Common myeloid progenitor, CD34-positive (primary cell): ENCODE measurements at places on chromosomes 1 and 21.

- no peaks in the 10 kb centered on the region for H3K36me3 ChIP-seq
- H3K4me3 ChIP-seq: no peak overlapping the region
- no peaks in the 10 kb centered on the region for H3K27me3 ChIP-seq
- DNase-seq: no peak
- H3K4me1 ChIP-seq: no peaks in the 10 kb centered on the region
- H3K27ac ChIP-seq: no peak overlapping the region
Observed at GRCh38 chr21:37532868-37533780, 166.6 kb downstream of the DYRK1A start.

- no peaks in the 10 kb centered on the region for H3K36me3 ChIP-seq
- H3K27me3 ChIP-seq: no peaks in the 10 kb centered on the region
- DNase-seq: no peak
- no peak overlapping the region for H3K4me3 ChIP-seq
- H3K4me1 ChIP-seq: no peaks in the 10 kb centered on the region
Observed at GRCh38 chr1:194104247-194104844, 917.9 kb upstream of the B3GALT2 start.

DNA sequence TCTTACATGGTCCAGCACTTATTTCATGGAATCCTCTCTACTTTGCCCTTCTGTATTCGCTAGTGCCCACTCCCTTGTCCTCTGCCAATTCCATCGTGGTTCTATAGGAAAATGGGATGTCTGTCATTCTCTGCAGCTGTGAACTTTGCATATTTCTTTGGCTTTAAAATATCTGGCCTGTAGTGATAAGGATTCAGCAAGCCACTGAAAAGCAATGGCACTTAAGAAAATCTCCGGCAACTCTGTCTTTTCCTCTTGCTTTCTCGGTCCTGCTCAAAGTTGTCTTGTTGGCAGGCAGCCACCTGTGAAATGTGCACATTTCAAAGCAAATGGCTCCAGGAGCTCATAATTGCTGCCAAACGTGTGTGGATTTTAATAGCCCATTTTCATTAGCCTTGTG, 91.8 kb downstream of the CHD1L start:
- DNase-seq: no peak
- no peak overlapping the region for H3K27ac ChIP-seq
- H3K27me3 ChIP-seq: peaks cover 2% of the 10 kb centered on the region
- peaks cover 2% of the 10 kb centered on the region for H3K4me1 ChIP-seq
- no peak overlapping the region for H3K4me3 ChIP-seq

- H3K4me3 ChIP-seq: no peak overlapping the region
- peak; percentile 10 for DNase-seq
- H3K27me3 ChIP-seq: no peaks in the 10 kb centered on the region
- peaks cover 41% of the 10 kb centered on the region for H3K36me3 ChIP-seq
- H3K4me1 ChIP-seq: no peaks in the 10 kb centered on the region
Observed at GRCh38 chr21:15809818-15810217, 80.0 kb downstream of the USP25 start.
